ENCODE measurements at places on chromosomes 11 and 22.

- no peak for DNase-seq
These were observed 77.7 kb downstream of the BARX2 start for GRCh38 chr11:129453293-129453721.

- DNase-seq = peak; percentile 96
These were observed 1.8 kb upstream of the CCND1 start for GRCh38 chr11:69638941-69639681.

DNA sequence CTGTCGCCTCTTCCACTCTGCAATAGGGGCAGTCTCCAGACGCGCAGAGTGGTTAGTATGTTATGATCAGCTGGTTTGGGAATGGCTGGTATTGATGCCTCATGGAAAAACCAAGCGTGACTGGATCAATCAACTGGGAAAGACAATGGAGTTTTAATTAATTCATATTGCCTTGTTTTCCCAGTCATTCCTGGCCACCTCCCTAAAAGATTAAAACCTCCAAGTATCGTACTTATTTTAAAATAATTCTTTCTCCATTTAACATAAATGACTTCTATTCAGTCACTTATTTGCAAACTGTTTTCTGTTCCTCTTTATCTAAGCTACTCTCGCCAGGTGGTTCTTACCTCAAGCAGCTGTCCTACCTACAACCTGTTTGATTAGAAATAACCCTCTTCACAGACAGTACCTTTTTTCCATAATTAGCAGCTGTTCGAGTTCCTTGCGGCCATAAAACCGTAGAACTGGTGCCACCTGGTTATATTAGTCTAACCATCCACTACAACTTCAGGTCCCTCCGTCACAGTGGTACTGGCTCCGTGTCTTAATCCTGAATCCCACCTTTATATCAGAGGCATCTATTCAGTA, 898 bp downstream of the ZNF215 start:
- DNase-seq = no peak

DNA sequence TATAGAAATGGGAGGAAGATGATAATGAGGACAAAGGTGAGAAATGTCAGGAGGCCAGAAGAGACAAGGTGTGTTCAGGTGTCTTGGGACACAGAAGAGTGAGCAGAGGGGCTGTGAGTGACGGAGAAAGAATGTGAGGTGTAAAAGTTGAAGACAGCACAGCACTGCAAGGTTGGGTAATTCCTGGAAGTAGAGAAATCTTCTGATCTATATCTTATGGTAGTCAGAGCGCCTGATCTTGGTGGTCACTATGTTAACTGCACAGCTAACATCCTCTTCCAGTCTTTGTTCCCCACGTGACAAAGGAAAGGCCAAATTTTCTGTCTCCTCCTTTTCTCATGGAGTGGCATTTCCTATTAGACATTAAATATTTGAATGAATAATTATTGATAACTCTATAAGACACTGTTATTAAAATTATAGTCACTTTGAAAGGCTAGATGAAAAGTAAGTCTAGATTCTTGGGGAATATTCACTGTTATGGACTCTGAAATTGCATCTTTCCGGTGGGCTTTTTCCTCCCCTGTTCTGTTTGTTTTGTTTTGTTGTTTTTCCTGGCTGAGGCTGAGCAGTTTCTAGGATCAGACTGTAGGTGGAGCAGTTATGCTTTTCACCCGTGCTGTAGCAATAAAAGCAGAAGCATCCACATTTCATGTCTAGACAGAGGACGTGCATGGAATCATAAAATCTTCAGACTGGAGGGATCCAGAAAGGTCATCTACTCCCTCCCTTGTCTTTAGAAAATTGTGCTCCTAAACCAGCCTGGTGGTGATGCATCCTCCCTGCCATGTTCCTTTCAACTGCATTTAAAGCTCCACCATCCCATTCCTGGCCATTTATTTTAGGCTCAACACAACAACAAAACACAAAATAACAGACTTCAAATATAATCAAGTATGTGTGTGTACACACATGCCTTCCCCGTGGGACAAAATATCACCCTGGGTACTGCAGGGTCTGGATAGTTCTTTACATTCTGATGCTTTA, 26.6 kb downstream of the SC5D start:
- DNase-seq = peak; percentile 5

DNA sequence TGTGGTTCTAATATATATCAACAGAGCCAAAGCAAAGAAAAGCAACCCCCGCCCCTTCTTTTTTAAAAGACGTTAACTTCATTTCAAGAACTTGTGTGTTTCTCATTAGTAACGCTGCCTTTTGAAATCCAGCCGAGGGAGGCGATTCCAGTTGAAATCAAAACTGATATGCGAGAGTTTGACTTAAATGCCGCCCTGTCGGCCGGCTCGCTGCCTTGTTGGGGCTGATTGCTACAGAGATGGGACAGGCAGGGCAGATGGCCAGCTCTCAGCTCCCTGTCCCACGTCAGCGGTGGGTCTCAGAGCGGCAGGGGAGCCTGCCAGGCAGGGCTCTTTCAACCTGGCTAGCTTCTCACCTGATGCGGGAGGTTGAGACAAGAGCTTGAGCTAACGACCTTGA, 51.9 kb upstream of the ALX4 start:
- DNase-seq = no peak

DNA sequence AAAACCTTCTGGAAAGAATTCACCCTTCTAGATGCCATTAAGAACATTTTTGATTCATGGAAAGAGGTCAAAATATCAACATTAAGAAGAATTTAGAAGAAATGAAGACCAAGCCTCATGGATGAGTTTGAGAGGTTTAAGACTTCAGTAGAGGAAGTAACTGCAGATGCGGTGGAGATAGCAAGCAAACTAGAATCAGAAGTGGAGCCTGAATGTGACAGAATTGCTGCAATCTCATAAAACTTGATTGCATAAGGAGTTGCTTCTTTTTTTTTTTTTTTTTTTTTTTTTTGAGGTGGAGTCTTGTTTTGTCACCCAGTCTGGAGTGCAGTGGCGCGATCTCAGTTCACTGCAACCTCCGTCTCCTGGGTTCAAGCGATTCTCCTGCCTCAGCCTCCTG, 51.6 kb downstream of the MS4A13 start:
- DNase-seq = no peak

DNA sequence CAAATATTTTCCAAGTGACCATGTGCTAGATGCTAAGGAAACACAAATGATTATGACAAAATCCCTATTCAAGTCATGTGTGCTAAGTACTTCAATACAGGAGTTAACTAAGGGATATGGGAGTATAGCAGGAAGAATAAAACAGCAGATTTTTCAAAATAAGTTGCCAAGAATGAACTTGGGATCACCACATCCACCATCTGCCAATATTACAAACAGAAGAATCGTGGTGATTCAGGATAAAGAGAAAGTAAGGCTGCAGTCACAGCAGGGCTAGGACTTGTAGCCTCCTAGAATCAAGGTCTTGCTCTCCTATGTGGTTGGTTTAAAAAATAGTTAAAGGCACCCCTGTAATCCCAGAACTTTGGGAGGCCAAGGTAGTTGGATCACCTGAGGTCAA, 34.3 kb downstream of the MRTFA start:
- no peak for DNase-seq

DNA sequence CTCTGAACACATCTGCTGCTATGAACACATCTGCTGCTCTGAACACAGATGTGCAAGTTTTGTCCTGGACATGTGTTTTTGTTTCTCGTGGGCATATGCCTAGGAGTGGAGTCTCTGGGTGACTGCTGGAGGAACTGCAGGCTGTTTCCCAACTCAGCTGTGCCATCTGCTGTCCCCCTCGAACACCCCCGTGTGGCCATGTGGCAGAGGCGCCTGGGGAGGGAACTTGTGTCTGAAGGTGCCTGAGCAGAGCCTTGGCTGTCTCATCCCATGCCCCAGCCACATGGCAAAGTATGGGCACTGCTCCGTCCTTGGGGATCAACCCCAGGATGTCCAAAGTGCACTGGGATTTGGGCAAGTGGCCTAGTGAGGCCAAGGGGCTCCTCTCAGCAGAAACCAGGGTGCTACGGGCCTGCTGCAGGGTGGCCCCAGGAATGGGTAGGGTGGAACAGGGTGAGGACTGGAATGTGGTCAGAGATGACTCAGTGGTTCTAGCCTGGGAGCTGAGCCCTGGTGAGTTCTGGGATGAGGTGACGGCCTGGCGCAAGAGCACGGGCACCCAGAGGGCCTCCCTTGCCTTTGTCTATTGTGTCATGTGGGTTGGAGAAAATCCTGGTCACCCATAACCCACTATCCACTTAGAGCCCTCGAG, 14.7 kb downstream of the GATD1 start:
- DNase-seq = peak; percentile 95

DNA sequence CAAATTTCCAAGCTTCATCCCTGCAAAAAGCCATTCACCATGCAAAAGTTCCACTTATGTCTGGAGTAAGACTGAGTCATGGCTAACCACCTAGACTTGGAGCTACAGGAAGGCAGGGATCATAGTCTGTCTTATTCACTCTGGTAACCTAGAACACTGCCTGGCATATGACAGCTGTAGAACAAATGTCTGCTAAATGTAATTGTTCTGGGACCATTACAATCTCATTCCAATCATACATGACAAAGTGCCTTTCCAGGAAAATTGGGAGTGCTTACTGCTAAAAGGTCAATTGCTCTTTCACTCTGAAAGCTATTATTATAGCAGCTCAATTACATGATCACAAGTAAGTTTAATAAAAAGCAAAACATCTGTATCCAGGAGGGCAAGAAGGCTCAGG, 99.1 kb upstream of the CHRM4 start:
- DNase-seq = no peak

GRCh38 chr11:35602979-35603378, 15.3 kb upstream of the FJX1 start:
- no peak for DNase-seq

GRCh38 chr22:43827926-43828724, 16.0 kb upstream of the EFCAB6 start:
- no peak for DNase-seq

DNA sequence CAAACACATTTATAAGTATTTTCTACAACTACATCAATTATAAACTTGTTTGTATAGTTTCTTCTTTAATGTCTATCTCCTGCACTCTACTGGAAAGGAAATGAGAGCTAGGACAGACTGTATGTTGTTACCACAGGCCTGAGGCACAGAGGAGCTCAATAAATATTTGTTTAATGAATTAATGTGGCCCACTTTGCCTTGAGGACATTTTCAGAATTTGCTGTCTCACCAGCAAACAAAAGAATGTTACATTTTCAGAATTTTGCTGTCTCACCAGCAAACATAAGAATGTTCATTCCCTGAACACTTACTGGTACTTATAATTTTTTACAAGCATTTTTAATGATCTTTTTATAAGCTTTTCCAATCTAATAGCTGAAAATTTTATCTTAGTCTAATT, 41.9 kb upstream of the WNT7B start:
- DNase-seq = no peak

GRCh38 chr11:130151196-130151595, 8.4 kb upstream of the ST14 start:
- DNase-seq = no peak

DNA sequence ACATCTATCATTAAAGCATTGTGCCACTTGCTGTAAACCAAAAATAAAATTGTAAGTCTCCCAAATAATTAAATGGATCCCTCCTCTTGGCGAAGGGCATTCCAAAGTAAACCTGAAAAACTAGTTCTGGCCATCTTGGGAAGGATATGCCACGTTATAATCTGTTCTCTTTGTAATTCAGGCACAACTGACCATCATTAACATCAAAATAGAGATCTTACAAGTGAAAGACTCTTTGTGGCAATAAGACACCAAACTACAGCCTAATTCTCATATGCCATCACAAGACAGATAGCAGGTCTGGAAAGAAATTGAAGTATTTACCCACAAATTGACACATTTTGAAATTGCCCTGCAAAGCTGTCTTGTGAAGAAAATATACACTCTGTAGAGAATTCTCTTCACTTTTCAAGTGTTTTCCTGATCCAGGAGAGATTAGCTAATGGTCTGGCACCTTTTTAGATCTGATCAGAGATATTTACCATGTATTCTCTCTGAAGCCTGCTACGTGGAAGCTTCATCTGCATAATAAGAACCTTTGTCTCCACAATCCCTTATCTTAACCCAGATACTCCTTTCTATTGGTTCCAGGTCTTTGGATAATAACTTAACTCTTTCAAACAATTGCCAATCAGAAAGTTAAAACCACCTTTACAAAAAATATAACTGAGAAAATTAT, 630.4 kb upstream of the CCDC179 start:
- DNase-seq = no peak

GRCh38 chr11:22263613-22264012, 70.7 kb downstream of the ANO5 start:
- no peak for DNase-seq

DNA sequence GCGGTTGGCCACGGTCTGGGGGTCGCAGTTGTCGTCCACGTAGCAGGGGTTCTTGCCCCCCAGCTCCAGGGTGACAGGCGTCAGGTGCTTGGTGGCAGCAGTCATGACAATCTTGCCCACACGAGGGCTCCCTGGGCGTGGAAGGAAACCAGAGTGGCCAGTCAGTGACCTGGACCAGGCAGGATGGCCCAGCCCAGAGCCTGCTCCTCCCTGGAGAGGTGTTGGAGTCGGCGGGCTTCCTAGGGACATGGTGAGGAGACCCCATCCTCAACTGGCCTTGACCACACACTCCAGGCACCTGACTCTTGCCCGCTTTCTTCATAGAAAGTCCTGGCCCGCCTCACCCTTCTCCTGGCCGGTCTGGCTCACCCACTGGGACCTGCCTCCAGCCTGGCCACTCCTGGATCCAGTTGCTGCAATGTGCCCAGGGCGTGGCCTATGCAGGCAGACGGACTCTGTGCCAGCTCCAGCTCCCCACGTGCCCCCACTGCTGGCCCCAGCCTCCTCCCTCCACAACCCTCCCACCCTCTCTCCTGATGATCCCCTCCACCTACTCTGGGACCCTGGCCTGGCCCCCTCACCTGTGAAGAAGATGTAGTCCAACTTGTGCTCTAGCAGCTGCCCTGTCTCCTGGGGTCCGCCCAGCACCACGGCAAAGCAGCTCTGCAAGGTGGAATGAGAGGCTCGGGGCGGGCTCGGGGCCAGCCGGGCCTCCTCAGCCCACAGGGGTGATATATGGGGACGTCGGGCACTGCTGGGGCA, 8.7 kb downstream of the ALDH3B2 start:
- no peak for DNase-seq

- no peak for DNase-seq
These were observed 449.1 kb downstream of the MN1 start for GRCh38 chr22:27352426-27352825.

DNA sequence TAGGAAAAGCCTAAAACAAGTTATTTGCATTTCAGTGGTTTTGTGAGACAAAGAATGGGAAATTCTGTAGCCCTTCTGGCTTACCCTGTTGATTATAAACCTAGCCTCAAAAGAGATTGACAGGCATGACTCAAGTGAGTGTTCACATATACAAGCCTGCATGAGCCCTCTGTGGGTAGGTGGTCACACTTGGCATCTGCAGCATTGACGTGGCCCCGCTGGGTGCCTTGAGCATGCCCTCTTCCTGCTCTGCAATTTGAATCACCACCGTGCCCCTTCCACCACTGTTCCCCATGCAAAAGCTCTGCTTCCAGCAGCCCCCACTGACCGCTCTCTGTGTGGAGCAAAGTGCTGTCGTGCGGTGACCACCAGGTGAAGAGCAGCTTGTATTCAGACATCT, 21.0 kb upstream of the ADSL start:
- no peak for DNase-seq

DNA sequence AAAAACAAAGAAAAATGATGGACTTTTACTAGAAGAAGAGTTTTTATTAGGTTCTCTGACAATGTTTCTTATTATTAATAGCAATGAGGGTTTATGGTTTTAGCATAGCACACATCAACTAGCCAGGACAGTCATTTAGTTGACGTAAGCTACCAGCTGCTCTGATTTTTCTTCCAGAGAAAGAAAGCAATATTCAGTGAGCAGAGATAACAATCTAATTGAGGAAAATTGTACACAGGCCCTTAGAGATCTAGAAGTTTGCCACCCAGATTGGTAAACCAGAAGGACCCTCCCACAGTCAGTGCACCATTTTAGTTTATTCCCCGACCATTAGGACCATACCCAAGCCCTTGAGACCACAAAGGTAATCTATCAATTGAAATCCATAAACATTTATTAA, 28.7 kb upstream of the TBCEL start:
- no peak for DNase-seq

All from A172 (cell line).